ENCODE measurements at places on chromosomes 2 and 18. TPM values are rescaled to one million over a fixed set of nuclear protein-coding genes. Genes with fewer than 3 reads are reported as not detected.
A peak's percentile ranks its signal among the peaks of the same experiment; 100 is the strongest.

DNA sequence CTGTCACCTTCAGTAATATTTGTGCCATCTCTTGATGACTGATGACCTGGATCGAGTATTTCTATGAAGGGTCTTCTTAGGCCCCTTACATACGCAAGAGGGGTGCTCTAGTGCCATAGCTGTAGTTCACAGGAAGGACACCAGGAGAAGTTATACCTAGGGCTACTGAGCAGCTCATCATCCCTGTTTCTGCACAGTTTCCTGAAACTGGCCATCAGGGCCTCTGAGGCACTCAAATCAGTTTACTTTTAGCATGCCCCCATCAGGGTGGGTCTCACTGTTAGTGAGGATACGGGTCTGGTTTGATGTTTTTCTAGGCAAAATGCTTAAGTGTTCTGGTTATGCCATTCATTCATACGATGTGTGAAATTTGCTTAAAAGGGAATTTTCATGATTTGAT lies 20.0 kb upstream of the FBLN7 start:
- peaks cover under 1% of the 10 kb centered on the region for H3K4me1 ChIP-seq
- H3K4me3 ChIP-seq, result no peak overlapping the region
- H3K27ac ChIP-seq, result no peak overlapping the region
- no peak for DNase-seq

- H3K4me3 ChIP-seq, result no peak overlapping the region
- H3K36me3 ChIP-seq, result no peaks in the 10 kb centered on the region
- peaks cover 29% of the 10 kb centered on the region for H3K27me3 ChIP-seq
- DNase-seq, result no peak
- H3K27ac ChIP-seq, result no peak overlapping the region
Measured at GRCh38 chr2:219782737-219783348, 155.4 kb downstream of the SLC4A3 start.

DNA sequence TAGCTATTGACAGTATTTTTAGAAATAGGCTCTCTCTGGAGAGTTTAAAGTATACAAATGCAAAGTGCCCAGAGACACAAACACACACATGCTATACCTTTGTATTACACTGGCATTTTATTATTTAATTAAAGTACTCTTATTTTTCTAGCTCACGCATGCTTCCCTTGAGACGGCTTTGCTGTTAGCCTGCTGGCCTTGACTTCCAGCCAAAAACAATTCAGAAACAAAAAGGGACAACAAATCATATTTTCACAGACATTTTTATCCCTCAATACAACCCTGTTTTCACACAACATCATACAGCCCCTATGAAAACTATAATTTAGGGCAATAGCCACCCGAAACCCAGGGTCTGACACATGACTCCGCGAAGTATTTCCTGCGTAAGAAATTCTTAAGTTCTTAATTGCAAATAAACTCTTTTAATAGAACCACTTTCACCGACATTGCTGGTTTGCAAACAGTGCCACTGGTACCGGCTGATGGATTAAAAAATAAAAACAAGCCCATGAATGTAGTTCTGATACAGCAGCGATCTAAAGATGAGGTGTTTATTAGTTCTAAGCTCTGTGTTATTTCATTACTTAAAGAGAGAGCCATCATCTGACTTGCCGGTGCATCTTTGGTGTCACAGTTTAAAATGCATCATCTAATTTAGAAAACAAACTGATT lies 185.1 kb downstream of the TCF4 start:
- H3K36me3 ChIP-seq, result no peaks in the 10 kb centered on the region
- no peaks in the 10 kb centered on the region for H3K4me1 ChIP-seq
- no peak overlapping the region for H3K27ac ChIP-seq
- no peak overlapping the region for H3K4me3 ChIP-seq
- no peak for DNase-seq

- H3K27me3 ChIP-seq, result no peaks in the 10 kb centered on the region
- peak overlapping the region; percentile 67 for H3K4me3 ChIP-seq
- peaks cover 6% of the 10 kb centered on the region for H3K36me3 ChIP-seq
- peak overlapping the region; percentile 99 for H3K27ac ChIP-seq
- peaks cover 21% of the 10 kb centered on the region for H3K4me1 ChIP-seq
- DNase-seq, result no peak
Measured at GRCh38 chr18:74951165-74951760, 257.7 kb downstream of the PTGR3 start.

DNA sequence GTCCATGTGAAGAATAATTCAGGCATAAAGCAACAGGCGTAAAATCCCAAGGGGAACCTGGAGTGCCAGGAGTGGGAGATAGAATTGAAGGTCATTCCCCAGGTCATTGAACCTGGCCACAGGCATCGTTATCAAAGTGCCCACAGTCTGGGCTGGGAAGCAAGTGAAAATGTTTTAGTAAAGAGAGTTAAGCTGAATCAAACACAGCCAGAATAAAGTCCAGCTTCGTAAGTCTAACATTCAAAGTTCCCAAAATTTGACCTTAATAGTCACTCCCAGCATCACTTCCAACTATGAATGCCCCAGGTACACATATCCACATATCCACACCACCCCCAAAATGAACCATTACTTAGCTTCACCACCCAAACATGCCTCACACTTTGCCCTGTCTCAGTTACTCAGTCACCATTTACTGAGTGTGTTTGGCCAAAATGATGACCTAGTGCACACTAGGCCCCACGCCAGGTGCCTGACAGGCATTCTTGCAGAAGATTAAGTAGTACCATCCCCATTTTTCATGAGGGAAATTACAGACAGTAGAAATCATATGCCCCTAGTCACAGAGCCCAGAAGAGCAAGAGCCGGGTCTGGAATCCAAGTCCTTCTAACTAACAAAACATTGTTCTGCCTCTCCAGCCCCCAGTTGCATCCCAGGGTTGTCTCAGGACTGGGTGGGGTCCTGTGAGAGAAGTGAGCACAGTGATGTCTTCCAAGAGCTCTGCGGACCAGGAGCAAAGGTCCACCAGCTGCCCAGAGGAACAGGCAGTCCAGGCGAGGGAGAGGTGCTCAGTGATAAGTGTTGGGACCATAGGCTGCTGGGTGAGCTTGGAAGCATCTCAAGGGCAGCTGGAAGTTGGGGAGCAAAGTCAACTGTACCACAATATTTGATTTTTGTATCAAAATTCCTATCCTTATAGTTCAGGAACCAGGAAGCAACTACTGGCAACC lies 65.2 kb upstream of the MYCN start:
- H3K27ac ChIP-seq, result no peak overlapping the region
- peaks cover 9% of the 10 kb centered on the region for H3K27me3 ChIP-seq
- H3K4me1 ChIP-seq, result no peaks in the 10 kb centered on the region
- H3K36me3 ChIP-seq, result no peaks in the 10 kb centered on the region

DNA sequence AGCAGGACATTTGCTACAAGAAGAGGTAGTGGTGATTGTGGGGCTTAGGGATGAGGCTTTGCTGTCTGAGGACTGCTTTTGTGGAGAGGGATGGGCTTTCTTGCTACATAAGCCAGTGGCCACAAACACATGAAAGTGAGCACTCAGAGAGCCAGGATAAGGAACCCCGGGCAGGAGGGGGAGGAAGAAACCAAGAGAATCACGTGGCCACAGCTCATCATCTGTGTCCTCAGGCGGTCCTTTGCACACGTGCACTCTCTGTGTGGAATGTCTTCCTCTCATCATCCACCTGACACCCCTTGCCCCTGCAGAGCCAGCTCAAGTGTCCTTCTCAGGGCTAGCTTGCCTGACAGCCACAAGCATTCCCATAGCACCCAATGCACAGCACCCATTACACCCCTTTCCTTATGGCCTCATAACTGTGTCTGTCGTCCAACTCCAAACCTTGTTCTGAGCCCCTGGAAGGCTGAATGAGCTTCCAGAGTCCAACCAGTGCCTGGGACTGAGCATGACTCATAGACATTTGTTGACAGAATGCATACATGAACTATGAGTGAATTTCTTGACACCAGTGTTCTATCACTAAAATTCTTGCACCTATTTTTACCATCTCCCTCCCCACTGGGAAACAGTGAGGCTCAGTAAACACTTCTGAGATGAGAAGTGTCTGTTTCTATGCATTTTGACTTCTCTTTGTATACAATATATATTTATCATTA lies 398.3 kb downstream of the ALK start:
- peaks cover 3% of the 10 kb centered on the region for H3K36me3 ChIP-seq
- DNase-seq, result no peak
- no peak overlapping the region for H3K27ac ChIP-seq
- no peaks in the 10 kb centered on the region for H3K4me1 ChIP-seq
- no peak overlapping the region for H3K4me3 ChIP-seq
- peaks cover 11% of the 10 kb centered on the region for H3K27me3 ChIP-seq

- no peak overlapping the region for H3K4me3 ChIP-seq
- no peak for DNase-seq
- H3K4me1 ChIP-seq, result peaks cover 7% of the 10 kb centered on the region
- peaks cover 5% of the 10 kb centered on the region for H3K36me3 ChIP-seq
Measured at GRCh38 chr2:9097892-9098291, 94.4 kb upstream of the MBOAT2 start.

GRCh38 chr2:24466871-24467870 lies 23.9 kb upstream of the NCOA1 start:
- no peak overlapping the region for H3K27ac ChIP-seq
- H3K4me3 ChIP-seq, result no peak overlapping the region
- no peak for DNase-seq
- no peaks in the 10 kb centered on the region for H3K36me3 ChIP-seq
- H3K4me1 ChIP-seq, result no peaks in the 10 kb centered on the region
- H3K27me3 ChIP-seq, result peaks cover 22% of the 10 kb centered on the region

- no peaks in the 10 kb centered on the region for H3K4me1 ChIP-seq
- no peak overlapping the region for H3K27ac ChIP-seq
- peaks cover 21% of the 10 kb centered on the region for H3K27me3 ChIP-seq
- H3K4me3 ChIP-seq, result no peak overlapping the region
- no peaks in the 10 kb centered on the region for H3K36me3 ChIP-seq
- no peak for DNase-seq
Measured at GRCh38 chr2:45330637-45331409, 280.2 kb downstream of the SRBD1 start.

GRCh38 chr18:55657572-55658331 lies 69.8 kb upstream of the TCF4 start:
- no peaks in the 10 kb centered on the region for H3K27me3 ChIP-seq
- no peak overlapping the region for H3K4me3 ChIP-seq
- H3K4me1 ChIP-seq, result no peaks in the 10 kb centered on the region
- DNase-seq, result no peak
- no peak overlapping the region for H3K27ac ChIP-seq

ASPRV1 gene
- 1.1 TPM for total RNA-seq

NOSTRIN gene
- total RNA-seq, result not detected

Measured in T-helper 17 cell (primary cell).